ENCODE measurements at places on chromosomes 1 and 21.

- DNase-seq, result no peak
Measured at GRCh38 chr1:246638941-246639655, 72.8 kb downstream of the CNST start.

GRCh38 chr1:197915862-197916499, 1.2 kb upstream of the LHX9 start:
- peak; percentile 87 for DNase-seq

DNA sequence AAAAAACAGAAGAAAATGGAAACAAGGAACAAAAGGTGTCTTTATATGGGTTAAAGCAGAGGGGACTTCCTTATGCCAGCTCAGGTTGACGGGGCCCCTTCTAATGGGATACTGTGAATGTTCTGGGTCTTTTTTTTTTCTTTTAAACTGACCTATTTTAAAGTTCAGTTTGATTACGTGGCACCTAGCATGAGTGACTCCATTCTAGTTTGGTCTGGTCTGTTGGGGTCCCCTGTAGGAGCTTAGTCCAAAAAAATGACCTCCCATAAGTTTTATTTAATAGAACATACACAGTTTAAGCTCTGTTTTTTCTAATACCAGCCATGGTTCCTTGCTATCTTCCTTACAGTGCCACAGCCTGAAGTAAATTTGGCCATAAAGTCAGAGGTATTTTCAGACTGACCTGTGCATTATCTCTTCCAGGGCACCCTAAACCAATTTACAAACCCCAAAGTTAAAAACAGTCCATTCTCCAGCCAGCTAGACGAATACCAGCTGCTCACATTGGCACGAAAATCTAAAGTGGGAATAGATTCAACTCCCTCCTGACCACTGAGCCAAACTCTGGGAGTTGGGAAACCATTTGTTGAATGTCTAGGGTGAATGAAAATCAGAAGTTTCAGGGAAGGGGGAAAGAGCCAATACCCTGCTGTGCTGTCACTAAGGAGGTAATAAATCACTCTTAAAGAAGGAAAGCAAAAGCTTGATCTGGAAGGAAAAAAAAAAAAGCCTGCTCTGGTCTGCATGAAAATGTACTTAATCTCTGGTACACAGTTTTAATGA, 42.4 kb downstream of the AKNAD1 start:
- DNase-seq, result no peak

GRCh38 chr1:225440380-225441221, 12.8 kb upstream of the LBR start:
- no peak for DNase-seq

DNA sequence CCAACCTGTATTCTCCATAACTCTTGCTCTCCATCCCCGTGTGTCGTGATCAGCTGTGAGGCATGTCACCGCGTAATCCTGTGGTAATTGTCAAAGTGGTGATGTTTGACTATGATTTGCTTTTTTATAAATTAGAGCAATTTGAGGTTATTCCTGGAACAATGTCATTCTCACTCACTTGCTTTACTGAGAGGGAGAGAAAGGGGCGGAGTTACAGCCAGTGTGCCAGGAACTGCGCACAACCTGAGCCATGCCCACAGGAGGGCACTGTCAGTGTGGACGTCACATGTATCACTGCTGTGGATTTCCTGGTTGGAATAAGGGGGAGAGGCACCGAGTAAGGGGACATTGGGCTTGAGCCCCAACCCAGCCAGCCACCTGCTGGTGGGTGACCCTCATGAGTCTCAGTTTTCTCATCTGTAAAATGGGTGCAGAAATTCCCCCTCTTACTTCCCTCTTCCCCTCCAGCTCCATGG, 6.9 kb downstream of the ADGRB2 start:
- peak; percentile 40 for DNase-seq

GRCh38 chr1:32702599-32703478, at the start of gene SYNC:
SYNC (minus strand) TSS chr1:32702770; CDS start chr1:32702660, 110 bp downstream.
- DNase-seq, result peak; percentile 7

- no peak for DNase-seq
Measured at GRCh38 chr1:219427403-219427802, 185.5 kb downstream of the ZC3H11B start.

DNA sequence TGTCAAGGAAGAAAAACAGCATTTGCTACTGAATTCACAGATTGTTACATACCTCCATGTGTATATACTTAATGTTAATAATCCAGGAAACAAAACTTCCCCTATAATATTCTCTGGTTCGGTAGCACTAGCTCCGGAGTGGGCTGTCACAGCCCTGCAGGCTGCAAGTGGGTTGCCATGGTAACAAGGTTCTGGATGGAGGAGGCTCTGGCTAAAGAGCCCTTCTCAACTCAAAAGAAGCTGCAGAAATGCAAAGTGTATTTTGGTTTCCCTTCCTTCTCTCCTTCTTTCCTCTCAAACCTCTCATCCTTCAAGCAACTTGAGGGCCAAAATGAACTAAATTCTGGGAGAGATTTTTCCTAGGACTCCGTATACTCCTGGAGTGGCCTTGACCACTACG, 45.2 kb downstream of the ASTN1 start:
- no peak for DNase-seq

DNA sequence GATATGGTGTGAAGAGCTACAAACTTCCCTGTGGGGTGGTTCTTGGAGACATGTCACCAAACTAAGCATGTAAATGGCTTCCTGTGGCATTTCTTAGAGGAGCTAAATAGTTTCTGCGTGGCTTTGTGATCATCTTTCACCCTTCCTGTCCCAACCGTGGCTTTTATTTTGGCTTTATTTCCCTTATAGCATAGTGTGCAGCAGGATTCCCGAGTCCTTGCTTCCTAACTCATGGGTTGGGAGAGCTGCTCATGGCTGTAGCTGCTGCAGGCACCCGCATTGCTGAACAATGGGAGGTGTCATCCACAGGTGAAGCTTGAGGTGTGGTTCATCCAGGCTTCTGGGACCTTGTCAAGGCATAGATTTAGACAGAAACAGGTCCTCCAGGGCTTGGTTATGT, 192.0 kb downstream of the SDCCAG8 start:
- no peak for DNase-seq

DNA sequence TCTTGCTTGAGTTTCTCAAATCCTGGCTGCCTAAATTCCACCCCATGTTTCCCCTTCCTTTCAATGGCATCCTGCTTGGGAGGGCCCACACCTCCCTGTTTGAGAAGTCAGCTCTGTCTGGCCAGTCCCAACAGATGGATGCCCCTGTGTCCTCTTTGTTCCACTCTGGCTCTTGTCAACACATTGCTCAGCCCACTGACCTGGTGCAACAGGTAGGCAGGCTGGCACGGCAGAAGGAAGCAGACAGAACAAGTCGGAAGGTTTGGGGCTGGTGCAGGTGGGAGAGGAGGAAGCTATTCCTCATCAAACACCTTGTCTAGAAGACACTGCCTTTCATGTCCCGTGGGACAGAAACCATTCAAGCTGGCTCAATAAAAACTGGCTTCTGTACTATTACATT, 22.7 kb downstream of the KCNQ4 start:
- no peak for DNase-seq

GRCh38 chr1:22090867-22091266, 38.4 kb downstream of the CDC42 start:
- DNase-seq, result no peak

GRCh38 chr1:222171005-222171404, 376.9 kb downstream of the HHIPL2 start:
- peak; percentile 35 for DNase-seq

- no peak for DNase-seq
Measured at GRCh38 chr1:150997949-150998348, 8.8 kb downstream of the MINDY1 start.

- DNase-seq, result peak; percentile 17
Measured at GRCh38 chr1:185595835-185596667, 138.1 kb upstream of the HMCN1 start.

DNA sequence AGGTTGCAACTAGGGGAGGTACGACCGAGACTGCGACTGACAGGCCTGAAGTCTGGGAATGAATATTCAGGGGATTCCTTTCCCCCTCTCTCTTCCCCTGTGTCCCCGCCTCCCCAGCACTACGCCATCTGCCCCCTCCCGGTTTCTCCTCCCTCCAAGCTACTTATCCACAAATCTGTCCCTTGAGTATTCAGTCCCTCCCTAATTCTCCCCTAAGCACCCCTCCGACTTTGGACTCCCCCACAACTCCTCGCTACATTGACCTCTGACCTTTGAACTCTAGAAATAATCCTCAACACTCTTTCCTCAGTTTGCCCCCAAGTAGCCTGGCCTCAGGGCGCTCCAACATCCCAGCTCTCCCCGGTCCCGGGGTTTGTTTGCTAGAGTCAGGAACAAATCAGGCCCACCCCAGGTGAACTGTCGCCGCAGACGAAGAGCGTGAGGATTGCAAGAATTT, 393 bp downstream of the LYSMD1 start:
- peak; percentile 23 for DNase-seq

GRCh38 chr1:17031436-17031835, 19.7 kb upstream of the ATP13A2 start:
- DNase-seq, result no peak

GRCh38 chr1:143748906-143749305, 222.9 kb downstream of the FAM72C start:
- DNase-seq, result no peak

GRCh38 chr1:84496498-84496897, 9.7 kb upstream of the SPATA1 start:
- DNase-seq, result no peak

- no peak for DNase-seq
Measured at GRCh38 chr1:170533298-170533697, 1.3 kb downstream of the GORAB start.
